ENCODE measurements at places on chromosomes 13 and 19. TPM values are rescaled to one million over a fixed set of nuclear protein-coding genes. Genes with fewer than 3 reads are reported as not detected.

The SLC10A2 gene
- not detected for total RNA-seq

The KLK13 gene
- 1.6 TPM for total RNA-seq

The CEACAM3 gene
- total RNA-seq: not detected

The SLC7A9 gene
- 5.4 TPM for total RNA-seq

The YIPF2 gene
- total RNA-seq: 53.3 TPM

The LILRA2 gene
- total RNA-seq: not detected

The GTPBP3 gene
- 46.9 TPM for total RNA-seq

The TYROBP gene
- not detected for total RNA-seq

The MEIOSIN gene
- not detected for total RNA-seq

The C19orf85 gene
- not detected for total RNA-seq

The NPAS1 gene
- 2.2 TPM for total RNA-seq

The ZNF536 gene
- 2.0 TPM for total RNA-seq

The IZUMO2 gene
- not detected for total RNA-seq

The NUMBL gene
- 20.9 TPM for total RNA-seq

The C19orf73 gene
- total RNA-seq: 1.5 TPM
